Stimulated activated CD4-positive, alpha-beta T cell treated with anti-CD3 and anti-CD28 coated beads, Interleukin-1b, Interleukin-23, amount 100 ng/mL, for 4 hours (primary cell): ENCODE measurements at places on chromosomes 4 and X.

DNA sequence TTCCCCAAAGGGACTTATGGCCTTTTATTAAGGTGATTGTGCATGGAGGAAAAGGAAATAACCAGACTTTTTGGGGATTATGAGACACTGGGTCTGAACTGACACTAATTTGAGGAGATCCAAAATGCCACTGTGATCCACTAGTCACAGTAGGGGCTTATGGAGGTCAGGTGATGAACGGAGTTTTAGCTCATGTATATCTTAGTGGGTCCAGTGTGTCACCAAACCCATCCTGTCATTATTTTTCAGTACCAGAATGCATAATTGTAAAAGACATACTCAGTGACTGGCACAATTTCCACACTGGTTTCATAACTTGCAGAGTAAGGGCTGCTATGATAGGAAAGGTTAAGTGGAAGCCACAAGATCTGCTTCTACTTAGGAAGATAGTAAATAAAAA is 131.3 kb downstream of the RTL3 start:
- no peak for DNase-seq

- no peak for DNase-seq
Measured at GRCh38 chr4:123562994-123563750, 166.6 kb downstream of the SPRY1 start.

GRCh38 chrX:129997086-129997485 is 14.7 kb downstream of the BCORL1 start:
- DNase-seq = no peak

GRCh38 chr4:53490965-53491622 is 100.2 kb downstream of the LNX1 start:
- DNase-seq = no peak

- no peak for DNase-seq
Measured at GRCh38 chr4:8330821-8331574, 61.4 kb downstream of the HTRA3 start.

DNA sequence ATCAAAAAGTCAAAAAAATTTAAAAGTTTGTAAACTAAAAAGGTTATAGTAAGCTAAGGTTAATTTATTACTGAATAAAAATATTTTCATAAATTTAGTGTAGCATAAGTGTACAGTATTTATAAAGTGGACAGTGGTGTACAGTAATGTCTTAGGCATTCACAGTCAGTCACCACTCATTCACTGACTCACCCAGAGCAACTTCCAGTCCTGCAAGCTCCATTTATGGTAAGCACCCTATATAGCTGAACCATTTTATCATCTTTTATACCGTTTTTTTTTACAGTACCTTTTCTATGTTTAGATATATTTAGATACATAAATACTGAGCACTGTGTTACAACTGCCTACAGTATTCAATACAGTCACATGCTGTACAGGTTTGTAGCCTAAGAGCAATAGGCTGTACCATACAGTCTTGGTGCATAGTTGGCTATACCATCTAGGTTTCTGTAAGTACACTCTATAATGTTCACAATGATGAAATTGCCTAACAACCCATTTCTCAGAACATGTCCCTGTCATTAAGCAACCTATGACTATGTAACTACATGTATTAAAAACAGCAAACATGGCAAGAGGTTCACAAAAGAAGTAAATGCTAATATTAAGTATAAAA is 18.6 kb downstream of the ACSL4 start:
- no peak for DNase-seq

DNA sequence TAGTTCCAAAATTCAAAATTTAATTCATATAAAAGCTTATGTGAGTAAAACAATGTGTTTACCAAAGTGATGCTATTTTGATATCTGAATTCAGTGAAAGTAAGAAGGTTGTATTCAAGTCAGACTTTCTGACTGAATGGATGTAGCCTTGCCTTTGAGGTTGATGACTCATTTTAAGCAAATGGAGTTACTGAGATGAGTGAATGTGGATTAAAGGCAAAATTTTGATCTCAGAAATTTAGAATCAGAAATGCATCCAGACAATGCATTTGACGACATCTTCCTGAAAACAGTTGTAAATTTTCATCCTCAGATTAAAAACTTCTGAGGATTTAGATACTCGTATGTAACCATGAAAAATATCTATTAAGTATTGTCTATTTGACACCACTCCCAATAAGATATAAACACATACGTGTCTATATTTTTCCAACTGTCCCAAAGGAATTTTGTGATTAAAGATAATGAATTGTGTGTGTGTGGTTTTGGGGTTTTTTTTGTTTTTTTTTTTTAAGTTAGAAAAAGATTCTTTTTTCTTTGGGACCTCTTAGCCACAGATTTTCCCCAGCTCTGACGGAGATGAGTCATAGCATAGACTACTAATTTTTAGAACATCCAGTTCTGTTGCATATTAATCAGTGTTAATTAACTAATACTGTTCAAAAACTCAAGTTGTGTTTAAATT is 34.4 kb downstream of the NFKB1 start:
- DNase-seq = no peak

- no peak for DNase-seq
Measured at GRCh38 chrX:120439921-120440320, 29.2 kb downstream of the LAMP2 start.

DNA sequence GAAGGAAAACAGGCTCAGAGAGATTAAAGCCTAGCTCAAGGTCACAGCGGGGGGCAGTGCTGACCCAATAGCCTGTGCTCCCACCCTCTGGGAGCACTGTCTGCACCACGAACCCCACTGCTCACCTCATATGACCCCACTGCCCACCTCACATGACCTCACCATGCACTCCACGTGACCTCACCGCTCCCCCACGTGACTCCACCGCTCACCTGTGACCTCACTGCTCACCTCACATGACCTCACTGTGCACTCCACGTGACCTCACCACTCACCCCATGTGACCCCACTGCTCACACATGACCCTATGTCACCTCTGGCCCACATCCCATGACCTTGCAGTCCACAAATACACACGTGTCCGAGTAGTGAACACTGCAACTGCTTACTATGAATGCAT is 55.4 kb downstream of the ACOX3 start:
- no peak for DNase-seq

DNA sequence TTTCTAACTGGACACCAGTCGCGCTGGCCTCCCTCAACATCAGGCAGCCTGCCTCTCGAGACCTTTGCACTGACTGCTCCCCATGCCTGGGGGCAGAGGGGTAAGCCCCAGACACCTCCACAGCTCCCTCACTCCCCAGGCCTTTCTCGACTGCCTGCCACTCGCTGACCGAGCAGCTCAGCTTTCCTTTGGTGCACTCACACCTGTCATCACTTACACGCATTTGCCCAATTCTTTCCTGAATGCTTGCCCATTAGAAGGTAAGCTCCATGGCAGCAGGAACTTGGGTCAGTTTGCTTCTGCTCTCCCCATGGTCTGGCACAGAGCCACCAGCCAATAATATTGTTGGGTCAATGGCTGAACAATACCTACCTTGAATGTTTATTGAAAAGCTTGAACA is 32.2 kb upstream of the PROM1 start:
- DNase-seq = no peak

DNA sequence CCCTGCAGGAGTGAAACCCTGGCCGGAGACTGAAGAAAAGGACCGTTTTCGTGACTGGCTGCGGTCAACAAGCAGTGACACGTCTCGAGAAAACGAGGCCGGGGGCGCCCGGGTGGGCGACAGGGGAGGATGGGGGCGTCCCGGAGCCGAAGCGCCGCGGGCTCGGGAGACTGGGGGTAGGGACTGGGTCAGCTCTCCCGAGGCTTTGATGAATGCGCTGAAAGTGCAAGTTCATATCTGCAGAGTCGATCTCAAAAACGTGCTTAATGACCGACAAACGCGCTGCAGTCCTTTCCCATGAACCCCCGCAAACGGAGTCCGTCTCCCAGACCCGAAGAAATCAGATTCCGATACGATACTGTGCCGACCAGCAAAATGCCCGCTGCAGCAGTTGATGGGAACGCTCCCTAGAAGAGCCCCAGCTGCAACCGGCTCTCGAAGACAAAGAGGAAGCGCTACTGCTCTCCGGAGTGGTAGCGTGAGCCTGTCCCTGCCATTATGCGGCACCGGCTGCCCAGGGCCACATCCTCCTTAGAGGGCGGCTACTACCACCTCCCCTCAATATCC is 806 bp upstream of the CD99L2 start:
- peak; percentile 3 for DNase-seq

DNA sequence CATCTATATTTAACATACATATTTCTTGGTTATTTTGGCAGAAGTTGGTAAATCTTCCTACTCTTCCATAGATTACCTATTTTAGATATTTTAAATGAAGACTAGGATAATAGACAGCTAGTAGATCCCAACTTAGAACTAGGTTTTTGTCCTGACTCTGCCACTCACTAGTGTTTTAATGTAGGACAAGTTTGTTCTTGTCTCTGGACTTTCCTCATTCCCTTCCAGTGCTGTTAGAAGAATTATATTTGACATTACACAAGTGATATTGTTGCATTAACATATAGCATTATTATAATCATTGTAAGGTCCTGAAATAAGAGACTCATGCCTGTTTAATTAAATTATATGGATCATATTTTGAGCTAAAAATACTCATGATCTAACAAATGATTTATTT is 24.1 kb upstream of the ALB start:
- no peak for DNase-seq

DNA sequence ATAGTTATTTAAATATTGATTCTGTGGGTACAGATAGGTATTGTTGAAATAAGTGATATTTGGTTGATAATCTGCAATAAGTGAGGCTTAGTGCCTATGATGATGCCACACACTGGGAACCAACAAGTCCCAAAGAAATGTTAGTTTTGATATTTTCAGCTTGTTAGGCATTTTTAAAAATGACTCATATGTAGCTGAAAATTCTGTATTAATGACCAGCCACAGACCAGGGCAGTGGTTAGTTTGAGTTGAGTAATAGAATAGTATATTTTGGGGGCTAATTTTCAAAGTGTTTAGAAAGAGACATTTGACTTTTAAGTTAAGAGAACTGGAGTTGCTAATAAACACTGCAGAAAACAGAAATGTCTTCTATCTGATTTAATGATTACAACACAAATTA is 9.4 kb downstream of the INTU start:
- DNase-seq = no peak

DNA sequence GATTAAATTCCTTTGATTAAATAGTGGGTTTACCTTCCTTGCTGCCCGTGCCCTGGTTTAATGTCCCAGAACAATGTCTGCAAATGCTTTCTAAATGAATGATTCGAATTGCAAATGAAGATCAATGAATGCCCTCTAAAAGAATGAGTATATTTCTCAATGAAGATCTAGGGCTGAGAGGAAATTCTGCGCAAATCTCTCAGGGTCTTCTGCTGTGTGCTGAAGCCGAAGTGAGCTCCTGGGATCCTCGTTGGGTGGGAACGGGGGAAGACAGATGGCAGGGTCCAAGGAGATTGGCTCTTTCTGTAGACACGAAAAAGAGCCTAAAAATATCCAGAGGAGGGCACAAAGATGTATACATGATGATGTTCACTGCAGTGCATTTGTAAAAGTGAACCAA is 224.8 kb downstream of the STIM2 start:
- DNase-seq = no peak

- DNase-seq = no peak
Measured at GRCh38 chr4:127534041-127534825, 98.5 kb upstream of the INTU start.

- no peak for DNase-seq
Measured at GRCh38 chr4:53775381-53775780, 184.1 kb upstream of the LNX1 start.

DNA sequence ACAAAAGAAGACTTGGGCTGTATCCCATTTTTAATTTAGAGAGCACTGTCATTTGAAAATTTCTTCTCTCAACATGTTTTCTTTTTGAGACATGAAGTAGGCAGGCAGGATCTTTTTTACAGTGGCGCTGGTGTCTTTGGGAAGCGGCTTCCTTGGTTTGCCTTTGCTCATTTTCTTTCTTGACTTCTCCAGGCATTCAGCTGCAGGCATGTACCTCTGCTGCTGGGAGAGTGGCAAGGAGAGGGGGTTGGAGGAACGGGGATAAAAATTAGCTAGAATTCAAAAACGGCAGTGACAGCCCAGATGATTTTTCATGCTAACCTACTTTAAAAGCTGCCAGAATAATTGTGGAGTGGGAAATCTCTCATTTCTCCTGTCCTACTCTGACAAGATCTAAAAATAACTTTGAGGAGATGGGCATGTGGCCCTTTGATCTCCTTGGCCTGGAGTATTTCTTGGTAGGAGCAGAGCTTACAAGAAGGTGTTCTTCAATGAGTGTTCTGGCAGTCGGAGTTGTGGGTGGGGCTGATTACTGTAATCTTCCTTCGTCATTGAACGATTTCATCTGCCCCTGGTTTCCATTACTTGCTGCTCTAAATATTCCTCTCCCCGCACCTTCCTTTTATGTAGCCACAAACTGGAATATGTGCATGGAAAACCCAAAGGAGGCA is 54.8 kb downstream of the TBL1X start:
- no peak for DNase-seq

GRCh38 chr4:147481577-147482109 is 746 bp downstream of the EDNRA start:
- no peak for DNase-seq

GRCh38 chrX:2677764-2678163 is 13.3 kb upstream of the CD99 start:
- no peak for DNase-seq

DNA sequence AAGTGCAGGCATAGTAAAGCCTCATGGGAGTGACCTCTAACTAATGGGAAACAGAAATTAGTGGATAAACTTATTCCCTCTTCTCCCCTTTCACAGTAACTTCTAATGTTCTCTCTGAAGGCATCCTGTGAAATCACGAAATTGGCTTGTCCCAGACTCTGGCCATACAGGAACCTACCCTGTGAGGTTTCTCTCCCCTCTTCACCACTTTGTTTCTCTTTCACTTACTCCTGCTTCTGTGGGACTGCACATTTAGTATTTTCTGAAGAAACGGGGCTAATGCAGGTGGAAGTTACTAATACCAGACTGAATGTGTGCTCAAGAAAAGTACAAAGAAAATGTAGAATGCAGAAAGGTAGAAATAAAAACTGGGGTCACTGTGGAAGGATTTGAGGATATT is 20.0 kb downstream of the ZNF330 start:
- DNase-seq = no peak

- DNase-seq = no peak
Measured at GRCh38 chr4:184715526-184715925, 18.4 kb downstream of the CENPU start.
